CD4-positive, alpha-beta T cell treated with Interleukin-21 for 1 hour (primary cell): ENCODE measurements at places on chromosomes 6 and 20.

DNA sequence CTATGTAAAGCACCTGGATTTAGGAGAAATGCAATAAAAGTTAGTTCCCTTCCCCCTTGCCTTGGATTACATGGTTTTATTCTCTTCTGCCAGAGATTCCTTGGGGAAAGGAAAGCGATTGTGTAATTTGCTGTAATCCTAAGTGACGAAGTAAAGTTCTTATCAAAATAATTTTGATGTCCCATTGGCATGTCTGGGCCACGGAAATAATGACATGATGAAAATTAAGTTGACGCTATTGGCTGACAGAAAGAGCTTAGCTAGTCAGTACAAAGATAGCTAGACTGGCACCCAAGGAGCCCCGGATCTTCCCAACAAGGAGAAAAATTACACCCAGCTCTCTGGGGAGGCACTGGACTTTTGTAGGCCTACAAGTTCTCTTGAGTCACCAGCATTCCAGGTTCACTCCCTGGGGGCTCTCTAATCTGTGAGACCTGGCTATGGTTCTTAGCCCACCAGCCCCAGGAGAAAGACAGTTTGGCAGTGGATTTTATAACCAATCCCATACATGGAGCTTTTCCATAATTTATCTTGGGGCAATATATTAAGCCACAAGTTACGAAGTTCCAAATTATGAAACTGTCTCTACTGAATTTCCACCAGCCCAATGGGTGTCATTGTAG, 59.9 kb downstream of the FOXA2 start:
- no peak for DNase-seq

DNA sequence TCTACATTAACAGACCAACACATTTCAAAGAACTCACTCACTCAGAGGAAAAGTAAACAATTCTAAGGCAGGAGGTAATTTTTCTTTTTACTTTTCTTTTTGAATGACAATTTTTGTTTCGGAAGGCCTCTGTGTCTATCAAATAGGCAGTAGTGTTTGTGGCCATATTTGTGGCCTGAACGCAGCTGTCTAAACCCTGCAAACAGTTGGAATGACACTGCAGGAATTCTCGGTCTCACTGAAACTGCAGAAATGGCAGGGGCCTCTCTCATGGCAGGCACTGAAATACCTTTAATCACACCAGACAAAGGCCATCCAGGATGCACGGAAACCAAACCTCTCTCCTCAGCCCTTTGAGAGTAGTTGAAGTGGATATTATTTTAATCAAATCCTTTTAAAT, 30.4 kb downstream of the FYN start:
- DNase-seq: no peak

DNA sequence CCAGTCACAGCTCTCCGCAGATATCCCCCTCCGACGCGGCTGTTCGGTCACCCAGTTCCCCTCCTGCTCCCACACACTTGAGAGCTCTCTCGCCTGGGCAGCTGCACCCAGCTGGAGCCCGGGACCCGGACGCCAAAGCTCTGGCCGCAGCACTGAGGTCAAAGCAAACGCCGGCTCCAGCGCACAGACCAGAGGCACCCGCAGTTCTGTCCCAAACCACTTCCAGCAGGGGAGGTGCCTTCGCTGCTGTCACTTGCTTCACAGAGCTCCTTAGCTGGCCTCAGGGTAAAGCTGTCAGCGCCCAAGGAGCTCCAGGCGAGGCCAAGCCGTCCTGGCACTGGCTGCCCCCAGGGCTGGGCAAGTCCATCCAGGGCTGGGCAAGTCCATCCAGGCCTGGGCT, 27.9 kb downstream of the SLC2A4RG start:
- no peak for DNase-seq

GRCh38 chr6:38078671-38079070, 259.1 kb downstream of the ZFAND3 start:
- no peak for DNase-seq

DNA sequence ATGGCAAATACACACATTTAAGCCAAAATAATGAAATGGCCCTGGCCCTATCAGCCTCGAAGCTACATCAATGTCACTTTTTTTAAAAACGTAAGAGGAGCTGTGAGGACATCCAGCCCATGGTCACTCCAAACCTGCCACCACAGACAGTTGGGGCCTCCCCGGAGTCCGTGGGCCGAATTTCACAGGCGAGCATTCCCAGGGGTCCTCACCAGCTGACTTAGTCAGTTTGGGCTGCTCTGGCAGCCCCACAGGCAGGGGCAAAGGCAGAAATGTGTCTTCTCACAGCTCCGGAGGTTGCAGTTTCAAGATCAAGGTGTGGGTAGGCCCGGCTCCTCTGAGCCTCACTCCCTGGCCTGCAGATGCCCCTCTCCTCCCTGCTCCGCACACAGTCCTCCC, 25.8 kb upstream of the CD93 start:
- DNase-seq: no peak

- DNase-seq: peak; percentile 8
These were observed 12.1 kb downstream of the TRIM31 start for GRCh38 chr6:30100585-30101443.

DNA sequence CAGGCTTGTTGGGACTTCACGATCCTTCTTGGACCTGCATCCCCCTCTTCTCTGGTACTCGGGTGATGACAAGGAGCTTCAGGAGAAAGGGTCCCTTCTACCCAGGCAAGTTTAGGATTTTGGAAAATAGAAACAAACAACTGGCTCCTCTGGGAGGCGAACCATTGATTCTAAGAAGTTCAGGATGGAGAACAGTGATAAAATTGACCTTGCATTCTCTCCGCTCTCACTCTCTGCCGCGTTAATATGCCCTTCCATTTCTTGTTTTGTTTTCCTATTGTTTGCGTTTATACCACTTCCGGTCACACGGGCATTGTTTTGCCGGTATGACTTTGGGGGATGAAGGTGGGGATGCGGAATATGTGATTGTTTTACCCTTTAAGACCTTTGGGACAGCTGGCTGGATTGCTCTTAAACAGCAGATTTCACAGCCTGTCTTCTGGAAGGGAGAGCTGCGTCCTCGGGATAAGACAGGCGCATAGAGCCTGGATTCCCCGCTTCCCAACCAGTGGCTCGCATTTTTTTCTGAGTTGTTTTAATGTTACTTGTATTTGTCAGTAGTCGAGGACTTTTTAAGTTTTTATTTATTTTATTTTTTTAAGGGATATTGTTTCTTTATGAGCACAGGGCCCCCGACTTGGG, 144.3 kb upstream of the ZNF184 start:
- no peak for DNase-seq

GRCh38 chr20:59812286-59813125, 120.9 kb downstream of the SYCP2 start:
- DNase-seq: no peak

DNA sequence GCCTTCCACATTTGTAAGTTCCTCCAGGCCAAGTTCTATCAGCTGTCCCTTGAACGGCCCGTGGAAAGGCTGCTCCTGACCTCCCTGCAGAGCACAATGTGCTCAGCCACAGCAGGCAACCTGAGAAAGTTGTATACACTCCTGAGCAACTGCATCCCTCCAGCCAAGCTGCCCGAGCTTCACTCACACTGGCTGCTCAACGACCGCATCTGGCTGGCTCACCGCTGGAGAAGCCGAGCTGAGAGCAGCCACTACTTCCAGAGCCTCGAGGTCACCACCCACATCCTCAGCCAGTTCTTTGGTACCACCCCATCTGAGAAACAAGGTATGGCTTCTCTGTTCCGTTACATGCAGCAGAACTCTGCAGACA, 2.1 kb downstream of the ZSWIM1 start:
- DNase-seq: no peak

GRCh38 chr20:52207020-52207810, 15.6 kb upstream of the ZFP64 start:
- DNase-seq: no peak

- DNase-seq: no peak
These were observed 1109.1 kb downstream of the HACE1 start for GRCh38 chr6:103750603-103751002.
